Fibroblast of skin of right biceps (primary cell): ENCODE measurements at places on chromosomes 6 and 20.

- DNase-seq = no peak
These were observed 23.8 kb upstream of the SAMHD1 start for GRCh38 chr20:36975099-36975818.

GRCh38 chr6:128071212-128071611 is 170.4 kb upstream of the THEMIS start:
- DNase-seq = no peak

GRCh38 chr6:142395266-142395665 is 93.5 kb downstream of the ADGRG6 start:
- DNase-seq = no peak

- DNase-seq = peak; percentile 66
These were observed 17.6 kb downstream of the HDAC2 start for GRCh38 chr6:113953346-113953745.

- no peak for DNase-seq
These were observed 75.8 kb downstream of the ADGRB3 start for GRCh38 chr6:68710916-68711315.

DNA sequence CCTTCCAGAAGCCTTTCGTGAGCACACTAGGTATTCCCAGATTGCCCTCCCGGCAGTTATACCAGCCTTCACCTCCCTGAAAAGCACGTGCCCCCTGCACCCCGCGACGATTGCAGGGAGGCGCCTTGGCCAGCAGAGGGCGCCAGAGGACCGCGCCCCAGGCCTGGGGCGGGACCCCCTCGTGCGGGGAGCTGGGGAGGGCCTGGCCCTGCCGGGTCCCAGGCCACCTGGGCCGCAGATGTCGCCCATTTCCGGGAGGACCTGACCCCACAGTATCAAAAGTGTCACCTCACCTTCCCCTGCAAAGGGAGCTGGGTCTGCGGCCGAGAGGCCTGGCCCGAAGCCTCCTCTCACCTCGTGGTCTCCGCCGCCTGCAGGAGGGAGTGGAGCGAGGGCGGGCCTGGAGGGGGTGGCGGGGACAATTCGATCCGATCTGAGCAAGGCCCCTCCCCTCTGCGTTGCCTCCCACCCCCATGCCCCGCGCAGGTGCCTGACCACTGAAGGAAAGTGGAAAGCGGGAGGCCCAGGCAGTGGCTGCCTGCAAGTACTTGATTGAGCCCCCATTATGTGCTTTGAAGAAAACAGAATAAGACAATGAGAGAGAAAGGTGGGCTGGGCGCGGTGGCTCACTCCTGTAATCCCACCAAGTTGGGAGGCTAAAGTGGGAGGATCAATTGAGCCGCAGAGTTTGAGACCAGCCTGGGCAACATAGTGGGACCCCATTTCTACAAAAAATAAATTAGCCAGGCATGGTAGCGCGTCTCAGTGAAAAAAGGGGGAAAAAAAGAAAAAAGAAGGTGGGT is 3.5 kb upstream of the SNAI1 start:
- DNase-seq = peak; percentile 42

GRCh38 chr6:52361414-52361944 is 472 bp upstream of the PAQR8 start:
- no peak for DNase-seq

- DNase-seq = peak; percentile 91
These were observed 595 bp upstream of the SRF start for GRCh38 chr6:43170417-43170930.

DNA sequence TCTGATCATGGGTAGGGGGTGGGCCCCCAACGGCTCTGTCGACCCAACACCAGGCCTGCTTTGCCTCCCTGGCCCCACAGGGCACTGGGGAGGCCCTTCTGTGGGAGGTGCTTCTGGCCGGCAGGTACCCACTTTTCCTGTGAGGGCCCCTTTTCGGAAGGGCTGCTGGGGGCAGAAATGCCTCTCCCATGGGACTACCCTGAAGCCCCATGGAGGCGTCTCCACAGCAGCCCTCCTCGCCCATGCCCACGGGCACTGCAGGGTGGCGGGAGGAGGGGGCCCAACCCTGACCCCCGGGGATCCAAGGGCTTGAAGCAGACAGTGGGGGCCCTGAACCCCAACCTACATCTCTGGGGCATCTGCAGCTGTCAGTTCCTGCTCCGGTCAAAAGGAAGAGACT is 2.3 kb downstream of the BIRC7 start:
- DNase-seq = no peak

DNA sequence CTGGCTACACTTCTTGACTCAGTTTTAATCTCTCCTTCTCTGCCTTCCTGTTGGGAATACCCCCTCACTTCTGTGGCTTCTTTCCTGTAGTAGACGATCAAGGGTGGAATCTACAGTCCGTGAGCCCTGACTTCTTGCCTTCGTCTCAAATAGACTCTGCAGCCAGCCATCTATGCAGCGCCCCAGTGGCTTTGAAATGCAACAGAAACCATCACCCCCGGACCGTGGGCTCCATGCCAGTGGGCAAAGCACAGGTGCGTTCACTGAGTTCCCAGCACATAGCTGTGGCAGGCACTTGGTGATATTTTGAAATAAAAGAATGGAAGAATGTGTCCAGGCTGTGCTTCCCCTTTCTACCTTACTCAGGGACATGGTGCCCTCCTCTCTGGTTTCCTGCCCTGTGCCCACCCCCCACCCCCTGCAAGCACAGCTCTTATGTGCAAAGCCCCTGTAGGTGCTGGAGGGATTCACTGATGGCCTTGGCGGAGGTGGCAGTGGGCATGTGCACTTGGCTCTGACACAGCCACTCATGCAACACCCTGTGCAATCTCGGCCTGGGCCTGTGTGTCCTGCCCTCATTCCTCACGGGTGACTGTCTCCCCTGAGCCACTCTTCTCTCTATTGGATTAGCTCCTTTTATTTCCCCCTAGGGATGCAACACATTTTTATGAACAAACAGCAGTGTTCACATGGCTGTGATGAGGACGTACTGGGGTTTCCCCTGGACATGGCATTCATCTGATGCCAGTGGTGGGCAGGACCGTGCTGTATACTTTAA is 5.5 kb upstream of the CDSN start:
- DNase-seq = peak; percentile 76

GRCh38 chr6:2623295-2623694 is 127.4 kb downstream of the MYLK4 start:
- DNase-seq = no peak

DNA sequence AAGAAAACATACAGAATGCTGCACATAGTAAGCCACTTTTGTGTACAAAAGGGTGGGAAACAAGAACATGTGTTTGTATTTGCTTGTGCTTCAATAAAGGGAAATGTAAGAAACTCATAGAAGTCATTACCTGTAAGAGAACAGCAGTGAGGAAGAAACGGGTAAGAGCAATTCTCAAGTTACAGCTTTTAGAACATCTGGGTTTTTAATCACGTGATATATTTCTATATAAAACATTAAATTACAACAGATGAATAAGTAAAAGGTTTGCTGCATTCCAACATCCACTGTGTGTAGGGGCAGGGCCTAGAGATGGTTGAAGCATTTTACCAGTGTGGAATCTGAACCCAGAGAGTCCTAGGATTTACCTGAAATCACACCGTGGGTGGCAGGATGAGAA is 36.6 kb upstream of the FAM50B start:
- no peak for DNase-seq

DNA sequence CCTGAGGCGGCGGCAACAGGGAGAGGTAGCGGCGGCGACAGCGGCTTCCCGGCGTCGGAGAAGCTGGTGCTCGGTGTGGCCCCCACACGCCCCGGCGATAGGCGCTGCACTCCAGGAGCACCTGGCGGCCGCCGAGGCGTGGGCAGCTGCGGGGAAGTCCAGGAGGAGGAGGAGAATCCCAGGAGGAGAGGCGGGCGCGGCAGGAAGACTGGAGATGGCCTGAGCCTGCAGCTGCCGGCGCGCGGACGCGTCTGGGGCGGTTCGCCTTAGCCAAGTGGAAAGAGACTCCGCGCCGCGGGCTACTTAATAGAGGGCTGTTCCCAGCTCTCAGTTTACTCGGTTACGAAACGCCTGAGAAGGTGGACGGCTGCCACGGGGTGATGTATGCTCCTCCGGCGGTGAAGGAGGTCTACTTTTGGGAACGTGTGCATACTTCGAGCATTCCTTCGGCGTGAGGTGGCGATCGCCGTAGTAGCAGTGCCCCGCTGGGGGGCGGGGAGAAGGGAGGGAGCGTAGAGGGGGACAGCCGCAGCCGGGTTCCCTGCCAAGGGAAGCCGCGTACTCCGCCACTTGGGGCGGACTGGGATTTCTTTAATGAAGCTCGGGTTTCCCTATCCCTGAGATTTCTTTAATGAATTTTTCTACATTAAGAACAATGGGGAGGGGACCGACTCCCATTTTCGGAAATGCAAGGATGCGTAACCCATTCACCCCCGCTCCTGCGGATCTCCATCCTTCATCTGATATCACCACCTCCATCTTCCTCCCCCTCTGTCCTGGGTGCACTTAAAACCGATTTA is at the start of gene COL12A1:
COL12A1 (minus strand) TSS at position 278 of the 800 bp plus-strand sequence. CDS start 3,261 bp downstream, outside the sequence.
- peak; percentile 100 for DNase-seq

GRCh38 chr20:21559305-21559704 is 45.4 kb upstream of the NKX2-2 start:
- no peak for DNase-seq

DNA sequence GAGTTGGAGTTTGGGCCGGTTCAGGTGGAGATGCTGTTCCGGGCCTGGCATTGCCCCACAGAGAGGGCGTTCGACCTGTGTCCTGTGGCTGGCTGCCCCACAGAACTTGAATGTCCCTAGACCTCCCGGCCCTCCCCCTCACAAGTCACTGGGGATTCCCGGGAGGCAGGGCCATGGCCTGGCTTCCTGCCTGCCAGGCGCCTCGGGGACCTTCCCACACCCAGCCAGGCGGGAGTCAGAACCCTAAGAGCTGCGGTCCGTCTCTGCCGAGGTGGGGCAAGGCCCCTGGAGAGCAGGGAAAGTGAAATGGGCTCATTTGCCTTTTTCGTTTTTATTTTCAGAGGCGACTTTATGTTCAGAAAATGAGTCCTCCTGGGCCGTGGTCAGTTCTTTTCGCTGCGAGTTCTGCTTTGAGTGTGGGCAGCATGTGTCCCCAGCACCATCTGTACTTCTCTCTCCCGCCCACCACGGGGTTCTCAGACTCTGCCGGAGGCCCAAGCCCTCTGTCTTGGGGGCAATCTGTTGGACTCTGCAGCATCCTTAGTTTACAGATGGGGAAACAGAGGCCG is 8.5 kb downstream of the RBM38 start:
- DNase-seq = no peak

- DNase-seq = no peak
These were observed 35.1 kb downstream of the SRC start for GRCh38 chr20:37380864-37381579.

GRCh38 chr6:20717743-20718142 is 183.5 kb downstream of the CDKAL1 start:
- no peak for DNase-seq

DNA sequence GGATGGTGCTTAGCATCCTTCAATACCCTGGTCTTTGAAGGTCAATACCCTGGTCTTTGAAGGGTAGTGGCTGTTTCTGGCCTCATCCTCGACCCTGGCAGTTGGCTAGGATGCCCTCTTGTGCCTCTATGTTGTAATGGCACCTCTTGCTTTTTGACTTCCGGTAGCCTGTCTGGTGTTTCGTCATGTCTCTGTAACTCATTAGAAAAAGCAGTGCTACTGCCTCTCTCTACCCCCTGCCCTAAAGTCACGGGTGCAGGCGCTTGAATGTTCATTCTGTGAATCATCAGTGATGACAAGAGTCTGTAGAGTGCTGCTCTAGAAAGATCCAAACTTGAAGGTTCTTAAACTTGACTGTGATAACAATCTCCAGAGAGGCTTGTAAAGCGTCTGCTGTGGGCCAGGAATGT is 28.3 kb downstream of the RSPO4 start:
- peak; percentile 70 for DNase-seq

GRCh38 chr20:13744352-13744751 is 40.4 kb downstream of the ESF1 start:
- no peak for DNase-seq

DNA sequence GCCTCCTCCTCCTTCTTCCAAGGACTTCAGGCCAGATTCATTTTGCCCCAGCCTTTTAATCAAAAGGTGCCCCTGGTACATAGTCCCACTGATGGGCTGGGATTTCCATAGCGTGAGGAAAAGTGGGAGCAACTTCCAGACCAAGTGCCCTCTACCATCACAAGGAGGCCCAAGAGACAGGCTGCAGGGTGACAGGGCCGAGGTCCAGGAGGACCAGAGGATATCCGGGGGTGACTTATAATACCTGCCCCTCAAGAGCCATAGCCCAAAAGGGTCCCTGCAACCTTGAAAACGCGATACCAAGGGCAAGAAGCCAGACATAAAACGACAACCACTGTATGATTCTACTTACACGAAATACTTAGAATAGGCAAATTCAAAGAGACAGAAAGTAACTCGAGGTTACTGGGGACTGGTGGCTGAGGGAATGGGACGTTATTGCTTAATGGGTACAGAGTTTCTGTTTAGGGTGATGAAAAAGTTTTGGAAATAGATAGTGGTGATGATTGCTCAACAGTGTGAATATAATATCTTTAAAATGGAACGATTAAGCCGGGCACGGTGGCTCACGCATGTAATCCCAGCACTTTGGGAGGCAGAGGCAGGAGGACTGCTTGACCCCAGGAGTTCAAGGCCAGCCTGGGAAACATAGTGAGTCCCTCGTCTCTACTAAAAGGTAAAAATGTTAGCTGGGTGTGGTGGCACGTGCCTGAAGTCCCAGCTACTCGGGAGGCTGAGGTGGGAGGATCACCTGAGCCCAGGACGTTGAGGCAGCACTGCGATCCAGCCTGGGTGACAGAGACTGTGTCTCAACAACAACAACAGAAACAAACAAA is 71.9 kb downstream of the NOL4L start:
- DNase-seq = no peak

- DNase-seq = no peak
These were observed 59.0 kb downstream of the HIVEP1 start for GRCh38 chr6:12071064-12071615.

DNA sequence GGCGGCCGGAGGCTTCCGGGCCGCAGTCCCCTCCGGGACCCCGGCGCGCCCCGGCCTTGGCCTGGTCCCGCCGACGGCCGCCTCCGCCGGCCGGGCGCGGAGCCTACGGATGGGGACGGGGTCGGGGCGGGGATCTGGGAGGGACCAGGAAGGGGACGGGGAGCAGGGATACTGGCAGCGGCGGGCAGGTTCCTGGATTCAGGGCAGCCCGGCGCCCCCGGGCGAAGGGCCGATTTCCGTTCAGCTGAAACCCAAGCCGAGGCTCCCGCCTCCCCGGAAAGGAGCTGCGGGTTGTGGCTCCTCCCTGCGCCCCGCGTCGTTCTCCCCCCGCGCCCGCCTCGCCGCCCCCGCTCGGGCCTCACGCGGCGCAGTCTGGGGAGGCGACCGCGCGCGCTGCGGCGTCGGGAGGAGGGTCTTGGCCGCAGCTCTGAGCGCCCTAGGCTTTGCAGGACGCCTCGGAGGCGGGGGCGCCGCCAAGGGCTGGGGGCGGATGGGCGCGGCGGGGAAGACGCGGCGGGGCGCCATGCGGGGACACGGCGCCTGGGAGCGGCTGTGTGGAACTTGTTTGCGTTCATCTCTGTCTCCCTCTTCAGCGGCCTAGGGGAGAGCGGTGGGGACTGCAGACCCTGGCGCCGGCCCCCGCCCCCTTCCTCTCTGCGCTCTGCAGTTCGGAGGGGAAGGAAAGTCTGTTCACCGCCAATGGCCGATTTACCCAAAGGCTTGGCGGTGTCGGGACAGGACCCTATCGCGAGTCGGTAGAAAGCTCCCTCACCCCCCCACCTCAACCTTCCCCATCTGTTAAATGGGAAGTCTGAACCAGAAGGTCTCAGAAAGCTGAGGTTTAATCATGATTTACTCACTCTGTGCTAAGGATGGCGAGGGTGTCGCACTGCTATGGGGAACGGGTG is 22.7 kb upstream of the TMEM181 start:
- peak; percentile 8 for DNase-seq
